ENCODE measurements at places on chromosomes 6 and 20. TPM values are rescaled to one million over a fixed set of nuclear protein-coding genes. Genes with fewer than 3 reads are reported as not detected.

LIN28B gene
- 6.7 TPM for total RNA-seq

- no peaks in the 10 kb centered on the region for H3K27me3 ChIP-seq
- H3K4me1 ChIP-seq: peaks cover 22% of the 10 kb centered on the region
- H3K36me3 ChIP-seq: no peaks in the 10 kb centered on the region
Measured at GRCh38 chr20:10501402-10501801, 66.3 kb downstream of the SLX4IP start.

GRCh38 chr6:142035890-142036289 lies 96.8 kb upstream of the GJE1 start:
- H3K27me3 ChIP-seq: no peaks in the 10 kb centered on the region
- no peak overlapping the region for H3K4me3 ChIP-seq
- no peaks in the 10 kb centered on the region for H3K36me3 ChIP-seq
- H3K4me1 ChIP-seq: no peaks in the 10 kb centered on the region
- H3K27ac ChIP-seq: no peak overlapping the region

UBD gene
- 0.25 TPM for total RNA-seq

GRCh38 chr6:90496258-90497016 lies 90.4 kb downstream of the MAP3K7 start:
- no peaks in the 10 kb centered on the region for H3K4me1 ChIP-seq
- no peaks in the 10 kb centered on the region for H3K36me3 ChIP-seq
- no peak overlapping the region for H3K4me3 ChIP-seq
- H3K27me3 ChIP-seq: no peaks in the 10 kb centered on the region
- no peak for DNase-seq

GRCh38 chr6:20996099-20996498 lies 461.8 kb downstream of the CDKAL1 start:
- H3K4me1 ChIP-seq: no peaks in the 10 kb centered on the region
- H3K27me3 ChIP-seq: no peaks in the 10 kb centered on the region
- no peak overlapping the region for H3K4me3 ChIP-seq
- no peak overlapping the region for H3K27ac ChIP-seq

GRCh38 chr6:158026054-158026900 lies 44.6 kb downstream of the SYNJ2 start:
- H3K27me3 ChIP-seq: no peaks in the 10 kb centered on the region
- no peak overlapping the region for H3K27ac ChIP-seq
- DNase-seq: peak; percentile 62
- H3K4me1 ChIP-seq: peaks cover 9% of the 10 kb centered on the region
- no peak overlapping the region for H3K4me3 ChIP-seq

DNA sequence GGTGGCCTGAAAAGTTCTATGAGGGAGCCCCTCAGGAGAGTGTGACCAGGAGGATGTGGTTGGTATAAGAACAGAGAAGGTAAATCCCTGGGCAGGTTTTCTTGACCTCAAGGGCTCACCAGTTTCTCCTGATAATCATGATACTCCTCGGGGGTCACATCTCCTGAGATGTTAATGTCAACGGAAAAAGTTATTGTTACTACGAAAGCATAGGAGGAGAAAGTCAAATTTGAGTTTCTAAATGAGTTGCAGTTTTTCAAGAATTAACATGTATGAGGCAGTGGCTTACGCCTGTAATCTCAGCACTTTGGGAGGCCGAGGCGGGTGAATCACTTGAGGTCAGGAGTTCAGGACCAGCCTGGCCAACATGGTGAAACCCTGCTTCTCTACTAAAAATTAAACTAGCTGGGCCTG lies 23.4 kb downstream of the MGME1 start:
- H3K36me3 ChIP-seq: no peaks in the 10 kb centered on the region
- H3K27ac ChIP-seq: no peak overlapping the region
- H3K4me1 ChIP-seq: no peaks in the 10 kb centered on the region
- no peaks in the 10 kb centered on the region for H3K27me3 ChIP-seq
- no peak overlapping the region for H3K4me3 ChIP-seq

OR2J3 gene
- total RNA-seq: 1.7 TPM
